Heart right ventricle (tissue), 16 donors: ENCODE measurements at places on chromosomes 5 and 9. TPM values are rescaled to one million over a fixed set of nuclear protein-coding genes. Genes with fewer than 3 reads are reported as not detected.

The GEMIN5 gene
- total RNA-seq = 16.6 TPM

The CXCL14 gene
- total RNA-seq = 0.28 TPM

The F12 gene
- total RNA-seq = not detected

The FBXO4 gene
- 4.7 TPM for total RNA-seq

The CCDC183 gene
- total RNA-seq = 1.4 TPM

The CTXN3 gene
- total RNA-seq = not detected

The ADAMTSL2 gene
- 3.3 TPM for total RNA-seq

The KCTD16 gene
- 0.02 TPM for total RNA-seq
